ENCODE measurements at places on chromosomes 16 and 17.

- peak; percentile 42 for DNase-seq
These were observed 46.4 kb downstream of the DNAH3 start for GRCh38 chr16:21103941-21104860.

GRCh38 chr16:17784073-17784472, 313.3 kb upstream of the XYLT1 start:
- DNase-seq: no peak

DNA sequence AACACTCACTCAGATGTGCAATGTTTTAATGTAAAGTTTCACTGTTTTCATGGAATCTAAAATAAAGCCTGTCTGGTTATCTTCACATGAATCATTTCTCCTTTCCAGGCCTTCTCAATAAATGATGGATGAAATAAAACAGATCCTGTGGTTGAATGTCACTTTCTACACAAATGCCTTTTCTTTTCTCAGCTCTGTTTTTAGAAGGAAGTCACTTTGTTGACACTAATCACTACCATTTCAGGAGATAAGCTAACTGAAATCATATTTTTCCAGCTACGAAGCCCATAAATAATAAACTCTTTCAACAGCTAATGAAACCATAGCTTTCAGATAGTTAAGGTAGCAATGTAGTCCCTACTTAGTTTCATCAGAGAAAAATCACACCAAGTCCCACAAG, 17.9 kb downstream of the NME2 start:
- no peak for DNase-seq

DNA sequence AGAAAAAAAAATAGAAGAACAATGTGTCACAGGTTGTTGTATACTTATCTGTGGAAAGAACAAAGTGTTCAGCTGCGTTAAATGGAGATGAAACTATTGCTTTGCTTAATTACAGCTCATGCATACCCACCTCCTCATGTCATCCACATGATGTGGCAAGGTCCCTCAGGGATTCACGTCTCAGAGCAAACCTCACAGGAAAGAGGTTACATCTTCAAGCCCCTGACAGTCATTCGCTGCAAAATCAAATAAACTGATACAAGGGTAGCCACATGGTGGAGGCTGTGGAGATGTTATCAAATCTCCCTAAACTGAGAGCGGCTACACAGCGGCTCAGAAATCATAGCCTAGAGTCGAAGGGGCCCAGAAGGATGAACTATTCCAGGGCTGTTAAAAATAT, 21.1 kb downstream of the GINS3 start:
- no peak for DNase-seq

- DNase-seq: no peak
These were observed 79.0 kb downstream of the ARHGAP17 start for GRCh38 chr16:24936151-24936550.

GRCh38 chr17:59508999-59509625, 56.3 kb upstream of the DHX40 start:
- no peak for DNase-seq

DNA sequence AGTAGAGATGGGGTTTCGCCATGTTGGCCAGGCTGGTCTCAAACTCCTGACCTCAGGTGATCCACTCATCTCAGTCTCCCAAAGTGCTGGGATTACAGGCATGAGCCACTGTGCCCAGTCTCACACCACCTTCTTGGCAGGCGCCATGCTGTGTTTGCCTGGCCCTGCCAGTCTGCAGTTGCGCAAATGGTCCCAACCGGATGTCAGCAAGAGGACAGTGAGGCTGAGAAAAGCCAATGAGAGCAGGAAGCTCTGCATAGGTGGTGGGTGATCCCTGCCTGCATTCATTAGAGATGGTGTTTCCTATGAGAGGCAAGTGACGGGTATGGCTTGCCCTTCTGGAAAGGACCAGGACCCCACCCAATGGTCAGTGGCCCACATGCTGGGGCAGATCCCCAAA, 59.3 kb downstream of the PECAM1 start:
- DNase-seq: no peak

- DNase-seq: peak; percentile 77
These were observed 673 bp upstream of the CHD9 start for GRCh38 chr16:53053967-53054669.

DNA sequence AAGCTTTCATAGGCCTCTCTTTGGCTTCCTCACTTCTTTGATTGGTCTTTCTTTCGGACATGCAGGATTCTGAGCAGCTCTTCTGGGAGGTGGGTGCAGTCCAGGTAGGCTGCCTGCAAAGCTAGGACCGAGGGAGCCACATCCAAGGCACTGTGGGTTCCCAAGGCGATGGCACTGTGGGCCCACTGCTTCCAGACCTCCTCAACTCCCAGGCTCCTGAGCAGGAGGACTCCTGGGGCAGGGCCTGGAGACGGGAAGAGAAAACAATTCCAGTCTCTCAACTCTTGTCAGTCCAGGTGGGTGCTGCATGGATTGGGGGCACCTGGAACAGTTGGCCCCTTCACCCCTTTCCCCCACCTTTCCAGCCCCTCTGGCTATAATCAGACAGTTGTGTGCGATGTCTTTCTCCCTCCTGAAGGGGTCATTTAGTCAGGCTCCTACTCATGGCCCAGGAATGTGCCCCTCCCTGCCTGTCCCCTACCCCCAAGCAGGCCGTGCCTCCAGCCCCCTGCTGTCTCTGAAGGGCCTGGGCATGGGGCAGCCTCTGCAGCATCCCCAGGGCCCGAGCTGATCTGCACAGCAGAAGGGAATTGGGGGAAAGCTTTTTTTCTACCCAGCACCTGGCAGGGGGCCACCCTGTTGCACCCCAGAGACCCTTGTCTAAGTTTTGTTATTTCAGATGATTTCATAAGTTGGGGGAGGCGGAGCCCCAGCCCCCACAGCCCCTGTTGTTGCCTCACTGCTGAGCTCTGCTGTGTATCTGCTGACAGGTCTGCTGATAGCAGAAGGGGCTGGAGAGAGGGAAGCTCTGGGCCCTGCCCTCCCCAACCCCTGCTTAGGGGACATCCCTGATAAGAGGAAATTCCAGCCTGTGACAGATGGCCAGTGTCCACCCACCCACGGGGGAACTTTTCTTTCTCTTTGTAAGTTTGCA, 330.3 kb downstream of the SEC14L1 start:
- peak; percentile 61 for DNase-seq

DNA sequence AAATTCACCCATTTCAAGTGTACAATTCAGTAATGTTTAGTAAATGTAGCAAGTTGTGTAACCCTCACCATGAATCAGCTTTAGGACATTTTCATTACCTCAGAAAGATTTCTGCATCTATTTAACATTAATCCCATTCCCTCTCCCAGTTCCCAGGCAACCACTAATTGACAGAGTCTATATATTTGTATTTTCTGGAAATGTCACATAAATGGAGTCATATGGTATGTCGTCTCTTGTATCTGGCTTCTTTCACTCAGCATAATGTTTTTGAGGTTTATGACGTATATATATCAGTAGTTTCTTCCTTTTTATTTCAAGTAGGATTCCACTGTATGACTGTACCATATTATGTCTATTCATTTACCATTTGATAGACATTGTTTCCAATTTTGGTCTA, 199.8 kb downstream of the CYB561 start:
- no peak for DNase-seq

- DNase-seq: no peak
These were observed 190.0 kb downstream of the FOXL1 start for GRCh38 chr16:86768228-86768791.

GRCh38 chr16:9151074-9151473, 59.6 kb downstream of the HAPSTR1 start:
- no peak for DNase-seq

DNA sequence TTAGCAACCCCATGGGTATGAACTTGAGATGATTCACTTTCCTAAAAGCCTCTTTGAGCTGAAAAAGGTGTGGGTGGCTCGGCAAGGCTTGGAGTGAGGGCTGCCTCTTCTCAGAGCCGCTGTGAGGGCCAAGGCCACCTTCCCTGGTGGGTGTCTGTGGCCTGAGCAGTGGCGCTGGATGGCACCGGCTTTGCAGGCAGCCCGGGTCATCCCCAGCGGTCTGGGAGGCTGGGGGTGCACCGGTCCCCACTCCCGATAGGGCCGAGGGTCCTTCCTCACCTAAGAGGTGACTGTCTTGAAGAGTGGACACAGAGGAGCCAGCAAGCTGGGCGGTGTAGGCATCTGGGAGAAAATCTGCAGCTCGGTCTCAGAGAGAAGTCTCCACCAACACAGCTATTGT, 79.2 kb upstream of the RBL2 start:
- no peak for DNase-seq

GRCh38 chr16:684961-685696, 995 bp upstream of the JMJD8 start:
- no peak for DNase-seq

- no peak for DNase-seq
These were observed 5.8 kb downstream of the HOXB3 start for GRCh38 chr17:48584223-48584741.

DNA sequence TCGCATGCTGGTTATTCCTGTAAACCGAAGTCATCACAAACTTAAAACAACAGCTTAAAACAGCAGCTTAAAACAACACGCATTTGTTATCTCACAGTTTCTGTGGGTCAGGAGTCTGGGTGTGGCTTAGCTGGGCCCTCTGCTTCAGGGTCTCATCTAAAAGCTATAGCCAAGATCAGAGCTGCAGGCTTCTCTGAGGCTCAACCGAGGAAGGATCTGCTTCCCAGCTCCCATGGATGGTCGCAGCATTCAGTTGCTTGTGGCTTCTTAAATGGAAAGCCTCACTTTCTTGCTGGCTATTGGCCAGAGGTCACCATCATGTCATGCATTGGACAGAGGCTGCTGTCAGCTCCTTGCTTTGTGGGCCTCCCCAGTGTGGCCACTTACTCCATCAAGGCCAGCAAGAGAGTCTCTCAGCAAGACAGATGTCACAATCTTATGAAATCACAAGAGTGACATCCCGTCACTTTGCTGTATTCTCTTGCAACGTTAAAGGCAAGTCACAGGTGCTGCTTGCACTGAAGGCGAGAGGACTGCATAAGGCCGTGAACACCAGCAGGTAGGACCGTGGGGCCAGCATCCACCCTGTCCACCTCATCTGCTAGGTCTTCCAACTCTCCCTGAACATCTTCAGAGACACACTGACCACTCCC, 117.9 kb upstream of the TNRC6C start:
- no peak for DNase-seq

- no peak for DNase-seq
These were observed 1.4 kb downstream of the AOC3 start for GRCh38 chr17:42852351-42852750.

DNA sequence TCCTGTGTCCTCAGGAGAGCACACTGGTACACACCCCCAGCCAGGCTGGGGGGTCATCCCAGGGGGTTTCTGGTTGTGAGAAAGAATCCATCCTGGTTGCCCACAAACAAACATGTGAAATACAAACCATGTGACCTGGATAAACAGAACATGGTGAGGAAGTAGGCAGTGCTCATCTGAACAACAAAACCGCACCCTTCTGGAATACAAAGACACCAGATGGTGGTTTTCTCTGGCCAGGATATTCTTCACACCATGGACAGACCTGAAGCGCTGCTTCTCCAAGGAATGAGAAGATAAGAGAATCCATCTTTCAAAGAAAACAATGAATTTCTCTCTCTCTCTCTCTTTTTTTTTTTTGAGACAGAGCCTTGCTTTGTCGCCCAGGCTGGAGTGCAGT, 302.3 kb downstream of the SLC39A11 start:
- DNase-seq: no peak

- no peak for DNase-seq
These were observed 56.6 kb upstream of the NLK start for GRCh38 chr17:27985736-27986399.

DNA sequence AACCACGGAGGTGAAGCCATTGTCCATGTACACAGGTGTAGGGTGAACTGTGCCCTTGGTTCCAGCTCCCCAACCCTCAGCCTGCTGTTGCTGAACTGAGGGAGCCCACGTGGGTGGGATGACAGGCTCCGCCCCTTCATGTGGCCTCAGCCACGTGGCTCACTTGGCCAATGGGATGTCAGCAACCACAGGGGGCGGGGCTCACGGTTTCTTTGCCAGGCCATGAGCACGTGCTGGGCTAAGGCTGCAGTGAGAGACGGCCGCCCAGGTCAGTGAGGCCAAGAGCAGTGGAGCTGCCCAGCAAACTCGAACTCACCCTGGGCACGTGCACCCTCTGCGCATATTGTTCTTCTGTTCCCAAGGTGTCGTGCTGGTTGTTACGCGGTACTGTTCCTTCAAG, 282.6 kb downstream of the IRF8 start:
- DNase-seq: no peak

DNA sequence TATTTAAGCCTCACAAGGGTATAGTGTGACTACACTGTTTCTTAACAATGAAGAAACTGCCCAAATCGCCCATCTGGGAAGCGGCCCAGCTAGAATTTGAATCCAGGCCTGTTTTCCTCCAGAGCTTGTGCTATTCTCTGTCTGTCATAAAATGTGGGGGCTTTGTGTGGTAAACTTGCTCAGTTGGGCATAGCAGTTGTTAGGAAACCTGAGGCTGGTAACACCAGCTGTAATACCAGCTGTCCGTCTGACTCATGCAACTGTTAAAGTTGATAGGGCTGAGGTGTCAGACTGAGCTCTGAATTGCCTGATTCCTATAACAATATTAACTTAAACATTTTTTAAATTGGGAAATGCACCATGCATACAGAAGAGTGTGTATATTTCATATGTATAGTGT, 9.3 kb downstream of the NOD2 start:
- DNase-seq: no peak

- no peak for DNase-seq
These were observed 108.6 kb upstream of the GOT2 start for GRCh38 chr16:58842746-58843145.

- no peak for DNase-seq
These were observed 29.9 kb upstream of the GINS2 start for GRCh38 chr16:85718682-85719081.

GRCh38 chr17:32854832-32855389, 22.0 kb downstream of the MYO1D start:
- no peak for DNase-seq

DNA sequence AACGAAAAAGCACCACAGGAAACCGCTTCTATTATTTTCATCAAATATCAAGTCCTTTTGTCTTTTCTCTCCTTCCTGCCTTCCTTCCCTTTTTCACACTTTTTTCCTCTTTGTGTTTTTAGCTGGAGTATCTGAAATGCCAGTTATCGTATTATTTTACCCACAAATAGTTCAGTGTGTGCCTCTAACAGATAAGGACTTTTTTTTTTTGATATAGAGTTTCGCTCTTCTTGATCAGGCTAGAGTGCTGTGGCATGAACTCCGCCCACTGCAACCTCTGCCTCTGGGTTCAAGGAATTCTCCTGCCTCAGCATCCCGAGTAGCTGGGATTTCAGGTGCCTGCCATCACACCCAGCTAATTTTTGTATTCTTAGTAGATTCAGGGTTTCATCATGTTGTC, 10.7 kb downstream of the DNAAF1 start:
- no peak for DNase-seq

DNA sequence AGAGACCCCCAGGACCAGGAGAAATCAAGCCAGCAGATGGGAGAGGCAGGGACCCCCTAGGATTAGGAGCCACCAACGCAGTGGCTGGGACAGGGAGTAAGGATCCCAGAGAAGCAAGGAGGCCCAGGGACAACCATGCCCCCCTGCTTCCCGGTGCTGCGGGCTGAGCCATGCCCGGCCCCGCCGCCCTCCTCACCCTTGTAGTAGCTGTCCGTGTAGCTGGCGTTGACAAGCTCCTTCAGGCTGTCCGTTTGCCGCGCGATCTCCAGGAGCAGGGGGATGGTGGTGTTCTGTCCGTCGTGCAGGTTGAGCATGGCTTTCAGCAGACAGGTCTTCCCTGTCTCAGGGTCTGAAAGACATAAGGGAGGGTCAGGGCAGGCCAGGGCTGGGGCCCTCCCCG, 18.4 kb downstream of the TRPV1 start:
- DNase-seq: peak; percentile 14

Measured in left hindlimb (tissue), 1 donor.